ENCODE measurements at places on chromosomes 5 and 9. TPM values are rescaled to one million over a fixed set of nuclear protein-coding genes. Genes with fewer than 3 reads are reported as not detected.

- H3K4me3 ChIP-seq = no peak overlapping the region
- no peak for DNase-seq
- peaks cover 9% of the 10 kb centered on the region for H3K4me1 ChIP-seq
- H3K27ac ChIP-seq = no peak overlapping the region
- no peaks in the 10 kb centered on the region for H3K36me3 ChIP-seq
- H3K27me3 ChIP-seq = no peaks in the 10 kb centered on the region
Observed at GRCh38 chr5:176781638-176782570, 28.5 kb upstream of the UNC5A start.

C9orf153 gene
- 0.65 TPM for total RNA-seq

RASEF gene
- 4.3 TPM for total RNA-seq

CKS2 gene
- 337 TPM for total RNA-seq

Measured in H1 (cell line).